GM12892 (cell line): ENCODE measurements at places on chromosomes 13 and 19.

- no peak for DNase-seq
Measured at GRCh38 chr19:9295411-9295849, 14.2 kb downstream of the ZNF699 start.

- no peak for DNase-seq
Measured at GRCh38 chr19:1685046-1685445, 32.6 kb upstream of the TCF3 start.

GRCh38 chr13:104530741-104531140, 1464.5 kb upstream of the SLC10A2 start:
- DNase-seq: no peak

- DNase-seq: no peak
Measured at GRCh38 chr19:44607049-44607448, 6.3 kb upstream of the IGSF23 start.

- no peak for DNase-seq
Measured at GRCh38 chr13:28475916-28476725, 18.8 kb downstream of the FLT1 start.

GRCh38 chr13:40401911-40402776, 264.3 kb downstream of the FOXO1 start:
- DNase-seq: no peak

DNA sequence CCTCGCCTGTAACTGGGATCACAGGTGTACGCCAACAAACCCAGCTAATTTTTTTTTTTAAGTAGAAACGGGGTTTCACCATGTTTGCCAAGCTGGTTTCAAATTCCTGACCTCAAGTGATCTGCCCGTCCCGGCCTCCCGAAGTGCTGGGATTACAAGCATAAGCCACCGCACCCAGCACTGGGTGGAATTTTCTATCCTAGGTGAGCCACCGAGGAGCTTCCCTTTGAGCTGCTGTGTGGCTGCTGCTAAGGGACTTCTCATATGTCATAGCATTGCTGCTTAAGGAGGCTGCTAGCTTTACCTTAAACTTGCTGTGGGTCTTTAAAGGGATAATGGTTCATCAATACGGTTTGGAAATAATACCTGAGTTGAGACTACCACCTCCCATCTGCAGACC, 2.9 kb upstream of the AMER2 start:
- DNase-seq: no peak

GRCh38 chr19:52946322-52947310, 16.1 kb downstream of the ZNF816 start:
- DNase-seq: no peak

- no peak for DNase-seq
Measured at GRCh38 chr13:33487575-33488243, 202.2 kb upstream of the STARD13 start.

- DNase-seq: no peak
Measured at GRCh38 chr13:70747262-70747661, 639.0 kb upstream of the KLHL1 start.

DNA sequence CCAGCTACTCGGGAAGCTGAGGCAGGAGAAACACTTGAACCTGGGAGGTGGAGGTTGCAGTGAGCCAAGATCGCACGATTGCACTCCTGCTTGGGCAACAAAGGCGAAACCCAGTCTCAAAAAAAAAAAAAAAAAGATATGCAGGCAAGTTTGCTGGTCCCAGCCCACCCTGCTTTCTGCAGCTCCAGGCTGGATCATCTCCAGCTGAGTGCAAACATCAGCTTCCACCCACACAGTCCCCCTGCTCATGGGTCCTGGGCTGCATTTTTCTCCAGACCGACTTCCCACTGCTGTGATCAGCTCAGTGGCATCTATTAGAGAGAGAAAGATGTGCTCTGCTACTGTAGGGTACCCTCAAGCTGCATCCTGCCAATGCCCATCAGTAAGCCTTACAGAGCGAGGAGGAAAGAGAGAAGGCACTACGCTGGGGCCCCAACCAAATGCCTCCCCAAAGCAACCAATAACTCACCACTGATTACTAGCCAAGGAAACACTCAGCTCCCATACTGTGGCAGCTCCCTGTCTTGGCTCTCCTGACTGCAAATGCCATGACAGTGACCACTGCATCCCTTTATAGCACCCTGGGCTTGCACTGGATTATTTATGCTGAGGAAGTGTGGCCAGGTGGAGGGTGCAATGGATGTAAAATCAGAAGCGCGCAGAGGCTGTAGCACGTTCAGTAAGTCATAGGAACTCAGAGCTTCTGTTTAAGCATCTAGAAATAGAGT, 170.9 kb upstream of the ZNF507 start:
- no peak for DNase-seq

- no peak for DNase-seq
Measured at GRCh38 chr13:99055281-99055680, 77.4 kb upstream of the DOCK9 start.

DNA sequence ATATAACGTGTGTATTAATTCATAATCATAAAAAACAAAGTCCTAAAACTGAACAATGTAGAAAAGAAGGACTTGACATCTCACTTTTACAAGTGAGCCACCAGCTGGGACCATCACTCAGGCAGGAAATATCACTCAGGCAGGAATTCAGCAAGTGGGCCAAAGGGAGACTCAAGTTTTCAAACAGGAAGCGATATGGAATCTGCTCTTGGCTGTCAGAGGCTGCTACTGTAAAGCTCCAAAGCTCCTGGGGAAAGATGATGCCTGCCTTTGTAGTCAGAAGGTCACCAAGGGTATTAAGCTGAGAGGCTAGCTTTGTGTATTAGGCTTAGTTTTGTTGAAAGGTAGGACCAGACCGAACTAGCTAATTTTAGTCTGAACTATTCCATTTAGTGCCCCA, 5.5 kb upstream of the AKAP11 start:
- DNase-seq: no peak

GRCh38 chr19:8141726-8142512, 7.5 kb downstream of the FBN3 start:
- no peak for DNase-seq

GRCh38 chr13:79451500-79451962, 29.4 kb upstream of the NDFIP2 start:
- DNase-seq: peak; percentile 31

GRCh38 chr13:23453132-23453531, 19.6 kb upstream of the SACS start:
- DNase-seq: no peak

- DNase-seq: no peak
Measured at GRCh38 chr13:90420683-90421082, 926.8 kb upstream of the MIR17HG start.

DNA sequence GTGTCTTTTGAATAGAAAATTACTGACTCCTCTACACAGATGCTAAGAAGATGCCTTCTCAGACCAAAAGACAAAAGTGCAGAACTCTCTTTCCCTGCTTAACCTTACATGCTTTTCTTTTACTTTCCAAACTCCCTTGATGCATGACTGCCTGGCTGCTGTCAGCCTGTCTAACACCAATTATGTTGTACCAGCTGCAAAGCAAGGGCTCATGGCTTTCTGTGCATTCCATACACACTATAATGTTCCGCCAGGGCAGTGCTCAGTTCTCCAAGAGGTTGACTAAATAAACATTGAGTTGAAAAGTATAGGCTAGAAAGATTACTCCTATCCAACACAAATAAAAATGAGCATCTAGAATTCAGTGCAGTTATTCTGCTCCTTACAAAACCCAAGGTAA, 330.4 kb upstream of the NBEA start:
- no peak for DNase-seq
